ENCODE measurements at places on chromosomes 13 and 19. TPM values are rescaled to one million over a fixed set of nuclear protein-coding genes. Genes with fewer than 3 reads are reported as not detected.
A peak's percentile ranks its signal among the peaks of the same experiment; 100 is the strongest.

DNA sequence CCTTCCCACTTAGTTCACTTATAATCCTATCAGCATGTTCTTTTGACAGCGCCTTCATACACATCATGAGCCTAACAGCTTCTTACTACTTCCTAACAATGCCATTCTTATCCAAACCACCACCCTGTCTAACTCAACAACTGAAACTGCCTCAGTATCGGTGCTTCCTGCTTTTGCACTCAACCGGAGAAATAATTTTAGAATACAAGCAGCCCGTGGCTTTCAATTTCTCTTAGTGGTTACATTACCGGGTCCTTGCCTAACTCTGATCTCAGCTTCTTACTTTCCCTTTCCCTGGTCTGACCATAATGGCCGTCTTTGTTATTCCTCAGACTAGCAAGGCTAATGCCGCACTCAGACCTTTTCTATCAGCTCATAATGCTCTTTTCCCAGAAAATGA lies 17.0 kb downstream of the ZFP82 start:
- H3K4me1 ChIP-seq, result no peaks in the 10 kb centered on the region
- H3K27ac ChIP-seq, result no peak overlapping the region
- no peak overlapping the region for H3K4me3 ChIP-seq
- no peak for DNase-seq
- no peaks in the 10 kb centered on the region for H3K27me3 ChIP-seq

Gene CCL25
- not detected for total RNA-seq

DNA sequence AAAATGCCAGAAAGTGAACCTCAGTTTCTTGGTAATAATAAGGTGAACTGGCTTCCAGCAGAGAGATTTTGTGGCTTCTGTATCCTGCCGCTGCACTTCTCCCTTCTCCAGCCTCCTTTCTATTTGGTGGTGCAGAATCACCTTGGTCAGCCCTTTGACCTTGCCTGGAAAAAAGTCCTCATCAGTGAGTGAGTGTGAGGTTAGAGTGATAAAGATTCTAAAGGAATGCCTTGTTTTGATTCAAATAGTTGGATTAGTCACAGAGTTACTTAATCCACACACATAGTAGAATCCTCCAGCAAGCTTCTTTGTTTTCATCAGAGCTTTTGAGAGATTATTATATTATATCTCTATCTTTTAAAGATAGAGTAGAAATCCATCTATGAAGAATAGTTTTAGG lies 140.9 kb downstream of the KCNRG start:
- no peak for DNase-seq
- no peaks in the 10 kb centered on the region for H3K27me3 ChIP-seq
- H3K36me3 ChIP-seq, result no peaks in the 10 kb centered on the region
- H3K27ac ChIP-seq, result no peak overlapping the region
- H3K4me1 ChIP-seq, result peaks cover 28% of the 10 kb centered on the region

Gene NCAN
- not detected for total RNA-seq

DNA sequence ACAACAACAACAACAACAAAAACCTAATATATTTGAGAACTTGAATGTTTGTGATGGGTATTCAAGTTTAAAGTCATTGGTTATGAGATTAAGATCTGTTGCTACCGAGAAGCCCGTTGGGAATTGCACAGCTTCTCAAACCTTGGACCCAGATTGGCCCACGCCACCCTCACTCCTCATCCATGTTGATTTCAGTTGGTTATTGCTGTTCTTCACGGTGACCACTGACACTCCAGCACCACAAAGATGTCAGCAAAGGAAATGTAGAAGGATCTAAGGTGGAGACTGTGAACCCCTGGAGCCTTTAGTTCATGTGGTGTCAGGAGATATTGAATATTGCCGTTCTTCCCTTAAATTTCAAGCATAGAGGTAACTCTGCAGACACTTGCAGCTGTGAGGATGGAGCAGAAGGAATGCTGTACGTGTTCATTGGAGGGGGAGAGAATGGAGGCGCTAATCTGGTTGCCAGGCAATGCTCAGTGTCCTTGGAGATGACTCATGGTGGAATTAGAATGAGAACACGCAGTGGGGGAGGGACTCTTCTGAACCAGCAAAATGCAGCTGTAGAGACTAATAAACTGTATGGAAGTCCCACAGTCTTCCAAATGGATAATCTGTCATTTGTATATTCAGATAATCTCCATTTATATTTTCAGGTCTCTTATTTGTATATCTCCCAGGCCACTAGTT lies 20.8 kb upstream of the ZNF835 start:
- H3K27ac ChIP-seq, result no peak overlapping the region
- no peak for DNase-seq
- no peaks in the 10 kb centered on the region for H3K36me3 ChIP-seq
- H3K27me3 ChIP-seq, result no peaks in the 10 kb centered on the region
- H3K4me1 ChIP-seq, result no peaks in the 10 kb centered on the region
- no peak overlapping the region for H3K4me3 ChIP-seq

Gene PSG7
- total RNA-seq, result not detected

DNA sequence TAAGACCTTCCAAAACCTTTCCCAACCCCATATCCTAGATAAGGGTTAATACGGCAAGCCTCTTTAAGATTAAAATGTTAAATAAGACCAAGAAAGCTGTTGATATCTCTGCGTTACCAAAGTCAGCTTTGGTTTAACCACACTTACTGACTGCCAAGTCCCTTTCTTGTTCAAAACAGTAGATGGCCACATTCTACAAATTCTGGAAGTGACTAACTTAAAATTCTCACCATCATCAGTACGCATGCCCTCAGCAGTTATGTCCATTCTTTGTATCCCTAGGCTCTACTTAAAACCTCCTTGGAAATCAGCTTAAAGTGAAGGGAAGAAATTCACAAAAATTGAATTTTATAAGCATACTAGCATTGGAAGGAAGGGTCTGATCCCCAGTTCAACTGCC lies 23.6 kb downstream of the SOHLH2 start:
- no peaks in the 10 kb centered on the region for H3K36me3 ChIP-seq
- H3K4me3 ChIP-seq, result no peak overlapping the region
- DNase-seq, result no peak
- no peaks in the 10 kb centered on the region for H3K4me1 ChIP-seq
- no peaks in the 10 kb centered on the region for H3K27me3 ChIP-seq
- H3K27ac ChIP-seq, result no peak overlapping the region

DNA sequence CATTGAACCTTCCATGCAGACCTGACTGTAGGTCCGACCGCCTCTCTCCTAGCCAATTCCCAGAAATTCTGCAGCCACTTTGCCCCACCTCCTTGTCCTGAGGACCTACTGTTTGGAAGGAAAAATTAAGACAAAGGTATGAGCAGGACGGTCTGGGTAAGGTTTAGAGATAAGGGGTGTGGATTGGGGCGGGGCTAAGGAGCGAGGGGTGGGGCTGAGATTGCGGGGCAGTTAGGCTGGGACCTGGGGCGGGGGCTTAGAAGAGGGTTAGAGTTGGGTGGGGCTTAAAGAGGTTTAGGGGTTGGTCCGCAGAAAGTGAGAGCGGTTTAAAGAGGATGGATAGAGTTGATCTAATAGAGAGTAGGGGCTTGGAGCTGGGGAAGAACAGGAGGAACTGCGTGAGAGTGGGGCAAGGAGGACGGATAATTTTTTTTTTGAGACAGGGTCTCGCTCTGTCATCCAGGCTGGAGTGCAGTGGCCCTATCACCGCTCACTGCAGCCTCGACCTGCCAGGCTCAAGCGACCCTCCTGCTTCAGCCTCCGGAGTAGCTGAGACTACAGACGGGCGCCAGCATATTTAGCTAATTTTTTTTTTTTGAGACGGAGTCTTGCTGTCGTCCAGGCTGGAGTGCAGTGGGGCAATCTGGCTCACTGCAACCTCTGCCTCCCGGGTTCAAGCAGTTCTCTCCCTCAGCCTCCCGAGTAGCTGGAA lies 1.7 kb upstream of the ZNF865 start:
- no peak for DNase-seq
- H3K27me3 ChIP-seq, result no peaks in the 10 kb centered on the region
- peaks cover 63% of the 10 kb centered on the region for H3K4me1 ChIP-seq
- peak overlapping the region; percentile 98 for H3K27ac ChIP-seq

DNA sequence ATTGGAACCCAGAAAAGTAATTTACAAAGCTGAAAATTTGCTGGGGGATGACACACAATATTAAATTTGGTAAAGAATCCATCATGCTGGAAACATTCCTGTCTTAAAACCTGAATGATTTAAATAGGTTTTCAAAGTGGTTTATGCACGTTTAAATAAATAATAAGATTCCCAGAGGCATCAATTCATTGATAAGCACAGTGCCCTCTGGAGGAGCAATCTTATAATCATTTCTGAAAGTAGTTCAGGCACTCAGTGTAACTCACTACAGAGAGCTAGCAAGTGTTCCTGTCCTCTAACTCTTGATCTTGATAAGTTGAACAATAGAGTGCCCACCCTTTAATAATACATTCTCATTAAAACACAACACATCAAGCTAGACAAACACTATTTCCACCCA lies 43.5 kb upstream of the SHISA2 start:
- no peaks in the 10 kb centered on the region for H3K4me1 ChIP-seq
- H3K27me3 ChIP-seq, result peaks cover 44% of the 10 kb centered on the region
- DNase-seq, result no peak
- no peaks in the 10 kb centered on the region for H3K36me3 ChIP-seq
- H3K27ac ChIP-seq, result no peak overlapping the region

- no peak overlapping the region for H3K4me3 ChIP-seq
- H3K4me1 ChIP-seq, result no peaks in the 10 kb centered on the region
- no peak for DNase-seq
- no peak overlapping the region for H3K27ac ChIP-seq
- H3K27me3 ChIP-seq, result no peaks in the 10 kb centered on the region
- H3K36me3 ChIP-seq, result no peaks in the 10 kb centered on the region
Observed at GRCh38 chr13:83085186-83085900, 796.9 kb downstream of the SLITRK1 start.

DNA sequence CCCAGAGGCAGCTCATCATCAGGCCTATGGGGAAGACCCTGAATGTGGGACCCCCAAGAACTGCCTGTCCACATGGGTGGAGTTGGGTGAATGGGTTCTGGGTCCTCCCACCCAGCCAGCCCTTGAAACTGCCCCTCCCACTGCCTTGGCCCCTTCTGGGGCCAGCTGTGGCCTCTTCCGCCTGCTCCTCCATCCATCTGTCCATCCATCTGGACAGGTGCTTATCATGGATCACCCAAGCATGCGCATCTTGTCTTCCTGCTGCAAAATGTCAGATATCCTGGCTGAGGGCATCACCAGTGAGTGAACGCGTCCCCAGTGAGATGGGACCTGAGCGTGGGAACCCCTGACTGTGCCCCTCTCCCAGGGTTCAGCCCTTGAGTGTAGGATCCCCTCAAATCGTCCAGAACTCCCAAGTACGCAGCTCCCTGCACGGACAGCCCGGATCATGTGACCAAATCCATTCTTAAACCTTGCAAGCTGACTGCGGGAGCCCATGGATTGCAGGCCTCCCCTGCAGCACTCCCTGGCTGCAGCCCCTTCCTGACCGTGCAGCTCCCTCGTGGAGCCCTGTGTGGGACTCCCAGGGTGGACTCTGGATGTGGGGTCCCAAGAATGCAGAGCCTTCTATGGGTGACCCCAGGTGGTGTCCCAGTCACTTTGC lies 2.0 kb downstream of the STXBP2 start:
- peaks cover 40% of the 10 kb centered on the region for H3K27me3 ChIP-seq
- H3K36me3 ChIP-seq, result no peaks in the 10 kb centered on the region
- DNase-seq, result no peak
- H3K4me3 ChIP-seq, result no peak overlapping the region

- H3K4me1 ChIP-seq, result peaks cover 42% of the 10 kb centered on the region
- H3K36me3 ChIP-seq, result no peaks in the 10 kb centered on the region
- no peak for DNase-seq
Observed at GRCh38 chr13:32036757-32037156, 5.2 kb downstream of the FRY start.

GRCh38 chr13:51959773-51960172 lies 51.5 kb downstream of the ATP7B start:
- no peak for DNase-seq
- H3K4me1 ChIP-seq, result peaks cover 9% of the 10 kb centered on the region
- H3K36me3 ChIP-seq, result peaks cover 22% of the 10 kb centered on the region
- H3K27ac ChIP-seq, result no peak overlapping the region
- no peaks in the 10 kb centered on the region for H3K27me3 ChIP-seq
- H3K4me3 ChIP-seq, result no peak overlapping the region

Gene KLF1
- total RNA-seq, result not detected

DNA sequence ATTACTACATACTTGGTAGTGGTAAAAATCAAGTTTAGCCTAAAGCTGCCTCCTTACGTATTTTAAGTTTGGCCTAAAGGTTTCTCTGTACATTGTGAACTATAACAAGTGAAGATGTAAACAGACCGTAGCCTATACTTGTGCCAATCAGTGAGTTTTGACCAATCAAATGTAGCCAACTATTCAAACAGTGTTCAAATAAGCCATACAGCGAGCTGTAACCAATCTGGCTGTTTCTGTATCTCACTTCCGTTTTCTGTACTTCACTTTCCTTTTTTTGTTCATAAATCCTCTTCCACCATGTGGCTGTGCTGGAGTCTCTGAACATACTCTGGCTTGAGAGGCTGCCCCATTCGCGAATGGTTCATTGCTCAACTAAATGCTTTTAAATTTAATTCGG lies 2504.6 kb downstream of the PCDH9 start:
- H3K27ac ChIP-seq, result no peak overlapping the region
- no peak for DNase-seq
- H3K36me3 ChIP-seq, result no peaks in the 10 kb centered on the region
- H3K4me3 ChIP-seq, result no peak overlapping the region
- no peaks in the 10 kb centered on the region for H3K4me1 ChIP-seq

DNA sequence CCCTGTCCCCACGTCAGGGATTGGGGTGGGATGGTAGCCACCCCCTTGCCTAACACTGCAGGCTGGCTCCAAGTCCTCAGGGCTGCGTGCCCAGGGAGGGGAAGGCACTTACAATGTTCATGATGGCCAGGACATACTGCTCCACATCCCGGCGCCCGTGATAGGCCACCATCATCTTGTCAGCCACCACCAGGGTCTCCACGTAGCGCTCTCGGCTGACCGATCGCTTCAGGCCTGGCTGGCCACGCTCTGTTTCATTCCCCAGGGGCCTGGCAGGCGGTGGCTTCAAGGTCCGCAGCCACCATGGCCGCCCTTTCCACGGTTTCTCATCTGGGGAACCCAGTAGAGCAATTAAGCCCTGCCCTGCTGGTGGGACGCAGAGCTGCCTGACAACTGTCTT lies 9.7 kb downstream of the ADAMTS10 start:
- DNase-seq, result no peak
- peaks cover 67% of the 10 kb centered on the region for H3K36me3 ChIP-seq
- H3K27ac ChIP-seq, result no peak overlapping the region
- no peaks in the 10 kb centered on the region for H3K4me1 ChIP-seq

- no peaks in the 10 kb centered on the region for H3K27me3 ChIP-seq
- no peak overlapping the region for H3K27ac ChIP-seq
- DNase-seq, result no peak
- no peak overlapping the region for H3K4me3 ChIP-seq
- no peaks in the 10 kb centered on the region for H3K36me3 ChIP-seq
Observed at GRCh38 chr13:76016799-76017400, 380.8 kb downstream of the LMO7 start.

- H3K27me3 ChIP-seq, result no peaks in the 10 kb centered on the region
- no peak overlapping the region for H3K27ac ChIP-seq
- no peak overlapping the region for H3K4me3 ChIP-seq
- H3K4me1 ChIP-seq, result no peaks in the 10 kb centered on the region
Observed at GRCh38 chr19:38190793-38191192, 33.2 kb downstream of the DPF1 start.

Gene TPTE2
- not detected for total RNA-seq

All from left ventricle myocardium inferior (tissue), 1 donor.